ENCODE measurements at places on chromosomes 12 and 14. TPM values are rescaled to one million over a fixed set of nuclear protein-coding genes. Genes with fewer than 3 reads are reported as not detected.

DNA sequence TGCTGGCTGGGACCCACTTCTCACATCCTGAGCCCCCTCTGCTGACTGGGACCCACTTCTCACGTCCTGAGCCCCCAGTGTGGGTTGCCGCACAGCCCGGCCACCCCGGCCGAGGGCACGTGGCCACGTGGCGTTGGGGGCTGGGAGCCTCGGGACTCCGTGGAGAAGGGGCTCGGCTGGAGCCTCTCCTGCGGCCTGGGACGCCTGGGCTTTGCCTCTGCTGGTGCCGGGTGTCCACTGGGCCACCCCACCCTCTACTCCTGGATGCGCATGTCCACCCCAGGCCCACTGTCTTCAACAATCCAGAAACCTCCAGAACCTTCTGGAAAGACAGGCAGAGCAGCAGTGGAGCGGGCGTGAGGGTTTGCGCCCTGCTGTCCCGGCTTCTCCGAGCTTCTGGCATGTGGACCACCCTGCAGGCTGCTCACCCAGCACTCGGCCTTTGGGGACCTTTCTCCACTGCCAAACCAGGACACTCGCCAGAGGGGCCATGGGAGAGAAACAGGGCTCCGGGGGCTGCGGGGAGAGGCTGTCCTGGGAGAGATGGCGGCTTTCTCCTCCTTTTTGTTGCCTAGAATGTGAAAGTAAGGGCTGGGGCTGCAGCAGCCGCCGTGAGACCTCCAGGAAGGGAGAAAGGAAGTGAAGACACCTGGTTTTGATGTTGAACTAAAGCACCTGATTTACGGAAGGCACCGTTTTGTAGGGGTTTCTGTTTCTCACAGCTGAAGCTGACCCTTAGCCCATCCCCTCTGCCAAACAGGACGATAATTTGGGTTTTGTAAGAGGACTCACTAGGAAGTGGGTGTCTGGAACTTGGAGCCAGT lies 30.0 kb downstream of the NOC4L start:
- H3K36me3 ChIP-seq = no peaks in the 10 kb centered on the region
- H3K4me1 ChIP-seq = peaks cover 10% of the 10 kb centered on the region
- peaks cover 20% of the 10 kb centered on the region for H3K27me3 ChIP-seq
- no peak overlapping the region for H3K4me3 ChIP-seq

DNA sequence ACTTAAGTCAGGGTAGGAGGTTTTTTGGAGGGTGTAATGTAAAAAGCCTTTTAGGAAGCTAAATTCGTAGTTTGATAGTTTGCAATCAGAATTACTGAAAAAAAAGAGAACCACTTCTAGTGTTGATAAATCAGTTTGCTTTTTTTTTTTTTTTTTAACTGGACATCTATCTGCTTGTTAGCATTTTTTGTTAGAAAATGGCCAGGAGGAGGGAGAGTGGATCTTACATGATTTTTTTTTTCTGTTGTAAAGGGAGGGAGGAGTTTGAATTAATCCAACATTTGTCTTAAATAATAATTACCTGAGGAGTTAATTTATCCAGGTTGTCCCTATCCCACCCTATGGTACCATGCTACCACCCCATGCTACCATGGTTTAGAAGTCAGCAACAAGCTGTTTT lies 1.2 kb downstream of the FBXO34 start:
- no peaks in the 10 kb centered on the region for H3K36me3 ChIP-seq
- peaks cover 26% of the 10 kb centered on the region for H3K4me1 ChIP-seq
- H3K27ac ChIP-seq = peak overlapping the region; percentile 88
- DNase-seq = no peak

DNA sequence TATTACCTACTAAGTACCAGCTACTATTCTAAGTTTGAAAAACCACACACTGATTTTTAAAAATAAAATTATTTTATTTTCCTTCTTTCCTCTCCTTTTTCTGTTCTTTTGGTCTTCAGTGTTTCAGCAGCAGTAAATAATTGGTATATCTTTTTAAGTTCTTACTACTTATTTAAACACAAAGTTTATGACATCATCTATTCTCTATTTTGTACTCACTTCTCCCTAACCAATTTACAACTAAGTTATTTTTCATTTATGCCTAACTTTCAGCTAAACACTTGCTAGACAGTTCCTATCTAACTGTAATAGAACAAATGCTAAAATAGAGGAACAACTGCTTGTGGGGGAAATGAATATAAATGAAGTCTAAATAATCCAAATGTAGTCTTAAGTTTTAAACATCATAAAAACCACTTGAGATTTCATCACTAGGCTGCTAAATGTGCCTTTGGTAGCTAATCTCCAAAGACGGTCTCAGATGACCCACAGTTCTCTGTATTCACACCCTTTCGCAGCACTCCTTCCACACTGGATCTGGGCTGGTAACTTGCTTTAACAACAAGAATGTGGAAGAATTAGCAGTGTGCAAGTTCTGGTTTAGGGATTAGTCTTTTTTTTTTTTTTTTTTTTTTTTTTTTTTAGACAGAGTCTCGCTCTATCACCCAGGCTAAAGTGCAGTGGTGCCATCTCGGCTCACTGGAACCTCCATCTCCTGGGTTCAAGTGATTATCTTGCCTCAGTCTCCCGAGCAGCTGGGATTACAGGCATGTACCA lies 41.0 kb downstream of the TFCP2 start:
- no peak overlapping the region for H3K27ac ChIP-seq
- H3K4me1 ChIP-seq = no peaks in the 10 kb centered on the region
- no peak for DNase-seq

- no peak overlapping the region for H3K4me3 ChIP-seq
- H3K27ac ChIP-seq = no peak overlapping the region
- no peak for DNase-seq
- peaks cover 32% of the 10 kb centered on the region for H3K27me3 ChIP-seq
These were observed 14.5 kb upstream of the PWP1 start for GRCh38 chr12:107670999-107671643.

DNA sequence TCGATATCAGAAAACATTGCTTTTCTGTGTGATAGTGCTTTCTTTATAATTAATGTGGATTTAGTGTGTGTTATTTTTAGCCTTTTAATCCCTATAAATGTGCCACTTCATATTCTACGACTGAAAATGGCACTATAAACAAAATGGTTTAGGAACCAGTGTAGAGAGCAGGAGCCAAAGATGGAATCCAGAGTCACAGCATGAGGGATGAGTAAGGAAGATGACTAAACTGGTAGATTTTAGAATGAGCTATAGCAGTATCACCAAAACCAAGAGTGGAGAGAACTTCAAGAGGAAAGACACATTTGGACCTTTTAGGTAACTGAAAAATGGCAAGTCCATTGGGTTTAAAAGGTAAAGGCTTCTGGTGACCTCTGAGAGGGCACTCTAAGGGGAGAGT lies 887.2 kb downstream of the NRXN3 start:
- no peak overlapping the region for H3K4me3 ChIP-seq
- H3K27me3 ChIP-seq = peaks cover 26% of the 10 kb centered on the region
- no peaks in the 10 kb centered on the region for H3K36me3 ChIP-seq
- DNase-seq = peak; percentile 22

DNA sequence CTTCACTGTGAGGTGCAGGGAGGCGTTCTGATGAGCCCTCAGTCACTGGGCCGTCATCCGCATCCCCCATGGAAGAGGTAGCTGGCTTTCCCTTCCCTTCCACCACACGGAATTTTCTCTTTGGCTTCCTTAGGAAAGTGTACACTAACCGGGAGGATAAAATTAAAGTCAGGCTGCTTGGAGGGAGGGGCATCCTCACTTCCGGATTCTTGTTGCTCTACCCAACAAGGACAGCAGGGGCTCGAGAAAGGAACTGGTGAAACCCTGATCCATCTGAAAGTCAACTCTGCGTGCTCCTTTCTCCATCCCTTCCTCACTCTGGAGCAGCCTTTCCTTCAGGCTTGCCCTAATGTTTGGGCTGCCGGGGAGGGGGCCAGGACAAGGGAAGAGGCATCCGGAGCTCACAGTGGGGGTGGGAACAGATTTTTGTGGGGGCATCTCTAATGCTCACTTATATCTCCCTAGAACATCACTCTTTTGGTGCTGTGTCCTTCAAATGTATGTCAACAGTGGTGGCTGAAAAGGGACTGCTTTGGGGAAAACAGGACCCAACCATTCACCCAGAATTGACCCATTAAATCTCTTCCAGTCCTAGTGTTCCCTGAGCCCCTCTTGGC lies 101.4 kb upstream of the FKBP4 start:
- no peak for DNase-seq
- no peaks in the 10 kb centered on the region for H3K4me1 ChIP-seq
- no peak overlapping the region for H3K4me3 ChIP-seq
- H3K27me3 ChIP-seq = peaks cover 40% of the 10 kb centered on the region
- H3K27ac ChIP-seq = no peak overlapping the region

DNA sequence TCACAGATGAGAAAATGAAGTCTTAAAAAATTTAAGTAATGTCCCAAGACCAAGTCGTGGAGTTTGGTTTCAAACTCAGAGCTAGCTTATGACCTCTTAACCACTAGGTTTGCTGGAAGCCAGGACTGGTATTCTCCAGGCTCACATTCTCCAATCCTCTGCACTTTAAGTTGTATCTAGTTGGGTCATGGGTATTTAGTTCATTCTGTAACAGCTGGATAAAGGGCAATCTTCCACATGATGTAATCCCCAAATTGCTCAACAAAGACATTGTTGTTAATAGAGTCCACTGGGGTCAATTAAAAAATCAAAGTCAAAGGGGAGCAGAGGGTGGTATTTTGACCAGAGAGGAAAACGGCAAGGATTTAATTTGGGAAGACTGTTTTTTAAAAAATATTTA lies 17.8 kb upstream of the GAS2L3 start:
- H3K27me3 ChIP-seq = no peaks in the 10 kb centered on the region
- no peaks in the 10 kb centered on the region for H3K36me3 ChIP-seq
- H3K4me1 ChIP-seq = no peaks in the 10 kb centered on the region
- H3K27ac ChIP-seq = no peak overlapping the region
- H3K4me3 ChIP-seq = no peak overlapping the region
- no peak for DNase-seq

DNA sequence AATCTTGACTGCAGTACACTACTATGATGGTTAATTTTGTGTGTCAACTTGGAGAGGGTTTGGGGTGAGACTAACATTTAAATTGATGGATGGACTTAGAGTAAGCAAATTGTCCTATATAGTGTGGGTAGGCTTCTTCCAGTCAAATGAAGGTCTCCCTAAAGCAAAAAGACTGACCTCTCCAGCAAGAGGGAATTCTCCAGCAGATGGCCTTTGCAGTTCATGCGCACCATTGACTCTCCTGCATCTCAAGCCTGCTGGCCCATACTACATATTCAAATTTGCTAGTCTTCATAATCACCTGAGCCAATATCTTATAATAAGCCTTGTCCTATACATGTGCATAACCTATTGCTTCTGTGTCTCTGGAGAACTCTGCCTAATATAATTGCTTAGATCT lies 260.2 kb downstream of the RERGL start:
- no peak for DNase-seq
- H3K27me3 ChIP-seq = no peaks in the 10 kb centered on the region
- H3K4me3 ChIP-seq = no peak overlapping the region
- no peak overlapping the region for H3K27ac ChIP-seq

DNA sequence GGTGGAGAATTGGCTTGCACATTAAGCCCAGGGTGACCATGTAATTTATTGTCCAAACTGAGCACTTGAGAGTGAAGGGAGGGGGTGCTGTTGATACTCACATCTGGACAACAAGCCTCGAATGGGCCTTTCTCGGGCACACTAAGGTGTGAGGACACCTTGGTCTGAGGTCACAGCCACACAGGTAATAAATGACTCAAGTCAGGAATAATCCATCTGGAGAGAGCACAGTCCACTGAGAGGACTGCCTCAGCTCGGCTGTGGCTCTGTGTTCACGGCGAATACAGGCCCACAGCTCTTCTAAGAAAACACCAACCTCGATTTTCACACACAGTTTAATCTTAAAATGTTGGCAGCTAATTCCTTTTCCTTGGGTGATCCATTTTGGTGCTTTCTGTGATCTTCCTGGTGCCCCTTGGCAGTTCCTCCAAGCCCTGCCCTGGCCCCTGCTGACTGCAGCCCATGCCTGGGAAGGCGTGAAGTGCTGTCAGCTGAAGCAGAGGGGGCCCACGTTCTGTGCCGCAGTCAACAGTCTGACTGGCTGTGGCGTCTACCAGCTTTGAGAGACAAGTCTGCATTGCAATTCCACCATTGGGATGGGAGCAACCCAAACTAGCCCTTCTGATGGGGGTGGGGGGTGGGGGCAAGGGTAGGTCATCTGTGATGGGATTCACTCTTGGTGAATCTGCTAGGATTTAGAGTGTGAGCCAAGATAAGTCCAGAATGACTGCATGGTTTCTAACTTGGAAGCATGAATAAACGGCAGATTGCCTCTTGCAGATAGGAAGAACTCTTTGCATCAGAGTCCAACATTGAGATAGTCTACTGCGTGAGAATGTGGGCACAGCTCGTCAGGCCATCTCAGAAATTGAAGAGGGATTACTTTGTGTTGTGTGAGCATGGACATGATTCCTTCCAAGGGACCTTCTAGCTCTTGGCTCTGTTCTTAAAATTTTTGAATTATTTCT lies 42.8 kb downstream of the ZNF664 start:
- H3K27me3 ChIP-seq = no peaks in the 10 kb centered on the region
- no peak overlapping the region for H3K4me3 ChIP-seq
- no peaks in the 10 kb centered on the region for H3K4me1 ChIP-seq
- H3K36me3 ChIP-seq = peaks cover 21% of the 10 kb centered on the region

GRCh38 chr12:122064025-122064777 lies 14.4 kb upstream of the MLXIP start:
- H3K4me1 ChIP-seq = peaks cover 36% of the 10 kb centered on the region
- H3K27ac ChIP-seq = peak overlapping the region; percentile 72
- H3K36me3 ChIP-seq = no peaks in the 10 kb centered on the region
- DNase-seq = peak; percentile 82
- H3K27me3 ChIP-seq = no peaks in the 10 kb centered on the region

- DNase-seq = no peak
- H3K36me3 ChIP-seq = no peaks in the 10 kb centered on the region
- H3K27me3 ChIP-seq = no peaks in the 10 kb centered on the region
- H3K4me1 ChIP-seq = no peaks in the 10 kb centered on the region
These were observed 259.8 kb downstream of the NUAK1 start for GRCh38 chr12:105878964-105879363.

- H3K4me3 ChIP-seq = no peak overlapping the region
- H3K27ac ChIP-seq = no peak overlapping the region
- H3K4me1 ChIP-seq = peaks cover 16% of the 10 kb centered on the region
- H3K36me3 ChIP-seq = no peaks in the 10 kb centered on the region
- no peak for DNase-seq
These were observed 129.5 kb downstream of the DAAM1 start for GRCh38 chr14:59317798-59318505.

- no peaks in the 10 kb centered on the region for H3K36me3 ChIP-seq
- H3K27ac ChIP-seq = no peak overlapping the region
- H3K4me3 ChIP-seq = no peak overlapping the region
These were observed 32.0 kb upstream of the CFAP54 start for GRCh38 chr12:96457191-96457930.

The OR11H12 gene
- not detected for total RNA-seq

The RIN3 gene
- 24.7 TPM for total RNA-seq

The DENND5B gene
- total RNA-seq = 22.7 TPM

The TOMM20L gene
- not detected for total RNA-seq

The CHGA gene
- not detected for total RNA-seq

The NXPH4 gene
- 22.3 TPM for total RNA-seq

The CAPZA3 gene
- not detected for total RNA-seq

The ENDOU gene
- total RNA-seq = not detected

Measured in astrocyte (in vitro differentiated cells and primary cell).